ENCODE measurements at places on chromosomes 16 and 17.
A peak's percentile ranks its signal among the peaks of the same experiment; 100 is the strongest.

- DNase-seq: no peak
Measured at GRCh38 chr16:84765616-84766580, 53.9 kb upstream of the CRISPLD2 start.

GRCh38 chr17:76123191-76123499 lies 17.9 kb downstream of the FOXJ1 start:
- DNase-seq: no peak

GRCh38 chr17:6708357-6708961 lies 4.7 kb downstream of the SLC13A5 start:
- DNase-seq: no peak

DNA sequence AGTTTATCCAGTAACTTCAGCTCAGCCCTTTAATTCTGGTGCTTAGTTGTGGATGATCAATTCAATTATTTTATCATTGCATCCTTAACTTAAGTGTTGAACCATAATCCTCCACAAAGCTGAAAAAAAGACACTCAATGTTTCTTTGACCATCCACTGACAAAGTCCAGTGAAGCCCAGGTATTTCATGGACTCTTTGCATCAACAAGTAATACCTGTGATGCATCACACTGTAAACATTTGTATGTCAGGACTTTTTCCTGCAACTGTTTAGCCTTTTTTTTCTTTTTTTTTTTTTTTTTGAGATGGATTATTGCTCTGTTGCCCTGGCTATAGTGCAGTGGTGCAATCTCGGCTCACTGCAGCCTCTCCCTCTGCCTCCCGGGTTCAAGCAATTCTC lies 6.6 kb upstream of the NFAT5 start:
- no peak for DNase-seq

- DNase-seq: peak; percentile 86
Measured at GRCh38 chr17:81094509-81095382, 59.8 kb downstream of the BAIAP2 start.

GRCh38 chr16:11046382-11046931 lies 102.1 kb downstream of the CLEC16A start:
- no peak for DNase-seq

- DNase-seq: no peak
Measured at GRCh38 chr16:27974896-27975540, 88.5 kb downstream of the GSG1L start.

GRCh38 chr17:2030779-2031163 lies 818 bp downstream of the DPH1 start:
- no peak for DNase-seq

DNA sequence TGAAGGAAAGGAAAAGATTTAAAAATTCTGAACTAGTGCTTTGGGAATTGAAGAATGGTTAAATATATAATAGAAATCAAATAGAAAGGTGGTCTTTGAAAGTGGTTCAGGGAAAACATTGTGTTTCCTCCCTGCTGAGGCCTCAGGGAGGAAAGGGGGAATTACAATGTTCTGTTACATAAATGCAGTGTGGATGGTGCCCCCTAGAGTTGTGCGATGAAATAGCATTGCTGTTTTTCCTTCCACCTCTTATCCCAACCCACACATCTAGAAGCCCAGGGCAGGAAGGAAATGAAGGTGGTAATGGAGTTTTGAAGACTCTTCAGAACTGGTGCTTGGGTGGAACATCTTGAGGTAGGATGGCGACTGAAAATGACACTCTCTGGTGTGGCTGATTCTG lies 6.4 kb upstream of the TOX3 start:
- no peak for DNase-seq

- DNase-seq: no peak
Measured at GRCh38 chr17:9206741-9207332, 185.5 kb downstream of the NTN1 start.

GRCh38 chr17:81071761-81072741 lies 37.1 kb downstream of the BAIAP2 start:
- DNase-seq: no peak

DNA sequence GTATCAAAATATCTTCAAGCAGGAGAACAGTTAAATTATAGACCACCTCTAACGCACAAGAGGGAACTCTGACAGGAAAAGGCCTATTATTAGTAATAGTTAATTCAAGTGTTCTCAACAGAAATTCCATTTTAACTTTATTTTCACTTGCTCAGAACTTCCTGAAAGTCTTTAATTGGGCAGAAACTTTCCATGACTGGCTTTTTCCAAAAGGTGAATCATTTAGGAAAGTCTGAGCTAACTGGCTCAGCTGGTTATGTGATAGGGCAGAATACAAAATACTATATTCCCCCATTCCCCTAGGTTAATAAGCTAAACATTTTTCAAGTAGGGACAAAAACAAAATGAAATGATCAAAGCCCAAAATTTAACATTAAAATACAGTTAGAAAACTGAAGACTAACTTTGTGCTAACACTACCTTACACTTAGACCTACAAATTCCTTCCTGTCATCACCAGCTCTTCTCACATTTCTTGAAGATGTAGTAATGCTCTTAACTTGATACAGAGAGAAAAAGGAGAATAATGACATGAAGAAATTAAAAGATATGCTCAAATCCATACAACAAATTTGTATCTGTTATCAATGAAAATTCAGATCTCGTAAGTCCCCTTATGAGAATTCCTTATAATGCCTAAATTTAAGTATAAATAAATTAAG lies 31.0 kb downstream of the CFDP1 start:
- DNase-seq: no peak

GRCh38 chr17:36532435-36532975 lies 2.2 kb downstream of the MYO19 start:
- no peak for DNase-seq

DNA sequence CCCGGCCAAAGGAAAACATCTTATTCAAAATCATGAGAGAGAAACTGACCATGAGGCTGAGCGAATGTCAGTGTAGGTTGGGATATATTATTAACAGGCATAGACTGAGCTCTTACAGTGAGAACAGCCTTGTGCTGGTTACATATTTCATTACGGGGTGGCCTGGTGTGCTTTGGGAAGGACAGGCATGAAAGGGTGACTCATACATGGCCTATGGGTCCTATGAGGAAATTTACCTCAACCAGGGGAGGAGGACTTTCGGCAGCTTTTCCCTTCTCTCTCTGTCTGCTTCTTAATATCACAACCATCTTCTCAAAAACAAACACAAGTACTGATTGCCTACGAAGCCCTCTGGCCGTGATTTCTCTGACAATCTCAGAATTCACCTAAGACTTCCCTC lies 579.1 kb downstream of the CDH13 start:
- no peak for DNase-seq

DNA sequence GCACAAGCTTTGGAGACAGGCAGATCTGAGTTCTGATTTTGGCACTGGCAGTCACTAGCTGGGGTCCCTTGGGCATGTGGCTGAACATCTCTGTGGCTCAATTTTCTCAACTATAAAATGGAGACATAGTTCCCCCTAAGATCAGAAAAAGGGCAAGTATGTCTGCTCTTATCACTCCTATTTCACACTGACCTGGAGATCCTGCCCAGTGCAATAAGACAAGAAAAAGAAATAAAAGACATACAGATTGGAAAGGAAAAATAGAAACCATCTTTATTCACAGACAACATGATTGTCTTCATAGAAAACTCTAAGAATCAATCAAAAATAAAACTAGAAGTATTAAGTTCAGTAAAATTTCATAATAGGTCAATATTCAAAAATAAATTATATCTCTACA lies 56.0 kb upstream of the LHX1 start:
- no peak for DNase-seq

DNA sequence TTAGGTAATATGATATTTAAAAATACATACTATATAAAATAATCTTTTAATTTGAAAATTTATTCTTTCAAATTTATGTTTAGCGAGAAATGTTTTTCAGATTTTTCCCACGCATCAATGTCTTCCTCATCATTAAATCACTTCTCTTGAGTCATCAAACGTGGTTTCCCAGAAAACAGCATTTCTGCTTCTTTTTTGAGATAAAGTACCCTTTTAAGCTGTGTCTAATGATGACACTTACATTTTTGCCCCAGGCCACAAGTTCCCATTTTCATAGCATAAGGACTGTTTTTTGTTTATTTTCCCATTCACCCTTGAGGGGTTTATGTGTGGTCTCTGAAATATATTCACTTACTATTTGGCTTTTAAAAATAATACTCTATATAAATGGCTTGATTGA lies 139.0 kb upstream of the HS3ST3A1 start:
- DNase-seq: no peak

DNA sequence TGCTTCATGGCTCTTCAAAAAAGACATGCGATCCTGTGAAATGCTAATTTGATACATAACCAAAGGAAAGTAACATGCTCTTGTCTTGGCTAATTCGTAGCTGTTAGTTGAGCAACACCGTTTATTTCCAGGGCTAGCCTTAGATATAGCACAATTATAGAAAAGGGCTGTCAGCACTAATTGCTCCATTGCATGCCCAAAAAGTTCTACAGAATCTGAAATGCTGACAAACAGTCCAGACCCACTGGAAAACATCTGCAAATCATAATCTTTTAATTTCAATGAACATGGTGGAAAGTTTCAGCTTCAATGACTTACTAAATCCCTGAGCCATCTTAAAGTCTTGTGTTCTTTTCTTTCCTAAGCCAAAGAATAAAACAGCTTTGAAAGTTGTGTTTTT lies 42.9 kb upstream of the NUDT7 start:
- DNase-seq: no peak

GRCh38 chr17:36525113-36525512 lies 9.6 kb downstream of the MYO19 start:
- no peak for DNase-seq

- DNase-seq: no peak
Measured at GRCh38 chr16:89863741-89864526, 9.5 kb upstream of the TCF25 start.

GRCh38 chr16:65576631-65577030 lies 454.8 kb upstream of the CDH11 start:
- DNase-seq: no peak

- DNase-seq: no peak
Measured at GRCh38 chr16:55543472-55543871, 23.0 kb upstream of the CAPNS2 start.

DNA sequence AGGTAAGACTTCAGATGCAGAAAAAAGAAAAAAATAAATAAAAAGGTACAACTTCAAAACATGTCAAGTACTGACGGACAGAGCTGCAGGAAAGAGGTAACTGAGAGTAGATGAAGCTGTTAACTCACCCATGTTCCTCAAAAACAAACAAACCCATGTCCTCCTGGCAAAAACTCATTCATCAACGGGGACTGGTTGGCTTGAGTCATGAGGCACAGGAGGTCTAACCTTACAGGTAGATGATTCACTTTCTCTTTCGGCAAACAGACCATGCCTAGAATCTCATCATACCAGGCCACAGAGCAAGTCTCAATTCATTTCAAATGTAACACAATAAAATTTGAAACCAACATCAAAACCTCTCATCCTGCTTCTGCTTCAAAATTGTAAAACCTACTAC lies 12.3 kb upstream of the FASN start:
- no peak for DNase-seq

- DNase-seq: no peak
Measured at GRCh38 chr16:89152831-89153700, 18.5 kb upstream of the CDH15 start.

DNA sequence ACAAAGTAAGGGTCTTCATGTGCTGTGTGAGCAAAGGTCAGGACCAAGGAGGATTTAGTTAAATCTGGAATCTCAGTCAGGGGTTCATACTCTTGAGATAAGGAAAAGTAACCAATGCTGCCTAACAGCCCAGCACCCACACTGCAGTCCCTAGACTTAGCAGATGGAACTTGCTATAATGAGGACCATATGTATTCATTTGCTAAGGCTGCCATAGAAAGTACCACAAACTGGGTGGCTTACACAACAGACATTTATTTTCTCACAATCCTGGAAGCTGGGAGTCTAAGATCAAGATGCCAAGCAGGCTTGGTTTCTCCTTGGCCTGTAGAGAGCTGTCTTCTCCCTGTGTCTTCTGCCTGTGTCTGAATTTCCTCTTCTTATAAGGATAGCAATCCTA lies 20.8 kb downstream of the ZP2 start:
- DNase-seq: no peak

DNA sequence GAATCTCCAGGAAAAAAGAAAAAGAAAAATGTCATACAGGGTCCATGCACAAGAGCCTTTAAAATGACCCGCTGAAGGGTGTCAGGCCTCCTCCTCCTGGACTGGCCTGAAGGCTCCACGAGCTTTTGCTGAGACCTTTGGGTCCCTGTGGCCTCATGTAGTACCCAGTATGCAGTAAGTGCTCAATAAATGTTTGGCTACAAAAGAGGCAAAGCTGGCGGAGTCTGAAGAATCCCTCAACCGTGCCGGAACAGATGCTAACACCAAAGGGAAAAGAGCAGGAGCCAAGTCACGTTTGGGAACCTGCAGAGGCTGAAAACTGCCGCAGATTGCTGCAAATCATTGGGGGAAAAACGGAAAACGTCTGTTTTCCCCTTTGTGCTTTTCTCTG lies 845 bp downstream of the STH start:
- DNase-seq: no peak

GRCh38 chr17:43574348-43574747 lies 28.2 kb upstream of the ETV4 start:
- no peak for DNase-seq

DNA sequence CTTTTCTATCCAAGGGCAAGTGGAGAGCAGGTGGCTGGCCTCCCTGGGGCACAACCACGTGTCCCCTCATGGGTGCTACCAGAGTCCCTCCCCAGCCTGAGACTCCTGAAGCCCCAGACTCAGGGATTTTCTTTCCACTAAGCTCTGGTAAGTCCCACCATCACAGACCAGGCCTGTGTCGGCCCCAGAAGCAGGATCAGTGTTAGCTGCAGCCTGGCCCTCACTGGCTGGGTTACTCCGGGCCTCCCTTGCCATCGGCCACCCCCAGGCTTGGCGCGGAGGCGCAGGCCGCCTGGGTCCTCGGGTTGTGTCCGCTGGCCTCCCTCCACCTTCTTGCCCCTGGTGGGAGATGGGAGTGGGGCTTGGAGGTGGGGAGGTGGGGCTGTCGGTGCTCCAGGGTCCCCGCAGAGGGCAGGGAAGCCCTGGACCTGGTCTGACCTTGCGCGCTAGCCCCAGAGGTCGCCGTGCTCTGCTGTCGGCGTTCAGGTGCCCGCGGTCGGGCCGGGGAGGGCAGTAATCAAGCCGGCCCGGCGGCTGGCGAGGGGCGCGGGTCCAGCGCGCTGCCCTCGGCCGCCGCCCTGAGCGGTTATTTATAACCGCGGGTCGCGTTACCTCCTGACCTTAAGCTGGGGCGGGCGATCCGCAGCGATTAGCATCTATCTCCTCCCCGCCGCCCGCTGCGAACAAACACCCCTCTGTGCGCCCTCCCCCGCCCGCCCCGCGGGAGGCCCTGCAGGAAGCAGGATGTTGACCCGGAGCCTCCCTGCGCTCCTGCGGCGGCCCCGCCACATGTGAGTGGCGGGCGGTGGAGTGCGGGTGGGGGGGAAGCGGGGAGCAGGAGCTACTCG lies 78.1 kb upstream of the TOB1 start:
- peak; percentile 65 for DNase-seq

DNA sequence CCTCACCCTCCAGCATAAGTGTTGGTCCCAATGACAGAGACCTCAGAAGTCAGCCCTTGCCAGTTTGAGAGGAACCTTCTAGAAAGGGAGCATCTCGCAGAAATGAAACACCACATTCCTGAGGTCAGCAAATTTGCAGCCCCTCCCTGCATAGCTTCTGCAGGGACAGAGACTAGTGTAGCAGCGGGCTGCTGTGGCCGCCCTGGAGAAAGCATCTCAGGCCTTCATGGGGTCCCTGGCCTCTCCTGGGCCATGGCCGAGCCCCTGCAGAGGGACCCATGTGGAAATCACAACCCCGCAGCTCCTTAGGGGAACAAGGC lies 11.4 kb downstream of the HS3ST6 start:
- no peak for DNase-seq

Measured in T-helper 22 cell (primary cell).